ENCODE measurements at places on chromosomes 5 and 9.

GRCh38 chr5:32450952-32451351, 6.4 kb upstream of the ZFR start:
- DNase-seq: no peak

GRCh38 chr9:74036549-74037231, 460.4 kb upstream of the RORB start:
- no peak for DNase-seq

- DNase-seq: no peak
These were observed 96.0 kb downstream of the MEGF10 start for GRCh38 chr5:127386557-127386956.

DNA sequence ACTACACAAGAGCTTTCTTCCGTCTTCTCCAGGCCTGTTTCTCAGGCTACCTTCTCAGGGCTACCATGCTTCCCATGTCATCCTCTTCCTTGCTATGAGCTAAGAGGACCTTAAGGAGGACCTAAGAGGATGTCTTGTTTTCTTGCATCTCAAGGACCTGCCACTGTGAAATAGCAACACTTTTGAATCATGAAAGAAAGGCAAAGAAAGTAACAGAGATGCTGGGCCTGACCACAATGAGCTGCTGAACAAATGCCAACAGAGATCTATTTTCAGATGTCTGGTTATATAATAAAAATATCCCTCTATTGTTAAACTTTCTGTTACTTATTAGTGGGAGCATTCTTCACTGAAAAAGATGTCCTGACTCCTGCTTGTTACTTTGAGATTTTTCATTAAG, 36.7 kb upstream of the ANXA1 start:
- no peak for DNase-seq

- DNase-seq: no peak
These were observed 76.0 kb upstream of the FSTL4 start for GRCh38 chr5:133688391-133688790.
